ENCODE measurements at places on chromosomes 1 and 21.

- H3K4me1 ChIP-seq, result no peaks in the 10 kb centered on the region
- H3K27me3 ChIP-seq, result no peaks in the 10 kb centered on the region
- no peak for DNase-seq
- no peaks in the 10 kb centered on the region for H3K36me3 ChIP-seq
- H3K27ac ChIP-seq, result no peak overlapping the region
Observed at GRCh38 chr1:72516826-72517225, 234.5 kb upstream of the NEGR1 start.

GRCh38 chr1:11151114-11151513 lies 38.0 kb upstream of the ANGPTL7 start:
- no peak for DNase-seq
- no peak overlapping the region for H3K27ac ChIP-seq
- H3K4me3 ChIP-seq, result no peak overlapping the region
- H3K36me3 ChIP-seq, result peaks cover 58% of the 10 kb centered on the region
- no peaks in the 10 kb centered on the region for H3K27me3 ChIP-seq

GRCh38 chr1:33337441-33337840 lies 16.5 kb upstream of the A3GALT2 start:
- peaks cover 90% of the 10 kb centered on the region for H3K36me3 ChIP-seq
- no peak for DNase-seq
- peaks cover 73% of the 10 kb centered on the region for H3K4me1 ChIP-seq
- H3K27me3 ChIP-seq, result no peaks in the 10 kb centered on the region

DNA sequence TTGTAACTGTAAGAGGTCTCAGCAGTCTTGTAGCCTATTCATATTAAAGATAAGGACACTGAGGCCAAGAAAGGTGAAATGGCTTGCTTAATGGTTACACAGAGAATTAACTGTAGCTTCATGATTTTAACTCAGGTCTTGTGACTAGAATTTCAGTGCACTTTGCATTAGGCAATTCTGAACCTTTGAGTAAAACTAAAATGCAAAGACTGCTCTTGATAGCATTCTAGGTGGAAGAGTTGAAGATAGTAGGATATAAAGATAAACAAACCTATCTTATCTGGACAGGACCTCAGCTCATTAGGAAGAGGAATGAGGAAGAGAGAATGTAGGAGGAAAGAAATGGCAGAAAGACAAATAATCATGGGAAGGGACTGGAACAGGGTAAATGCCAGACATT lies 68.6 kb upstream of the RGL1 start:
- no peaks in the 10 kb centered on the region for H3K27me3 ChIP-seq
- H3K27ac ChIP-seq, result no peak overlapping the region
- no peaks in the 10 kb centered on the region for H3K4me1 ChIP-seq

- H3K27ac ChIP-seq, result no peak overlapping the region
- H3K4me3 ChIP-seq, result no peak overlapping the region
- H3K36me3 ChIP-seq, result no peaks in the 10 kb centered on the region
- peaks cover 3% of the 10 kb centered on the region for H3K27me3 ChIP-seq
- DNase-seq, result no peak
- H3K4me1 ChIP-seq, result no peaks in the 10 kb centered on the region
Observed at GRCh38 chr1:25140073-25140797, 92.1 kb downstream of the SYF2 start.

GRCh38 chr21:37060296-37060695 lies 12.6 kb downstream of the PIGP start:
- peaks cover 7% of the 10 kb centered on the region for H3K36me3 ChIP-seq
- H3K4me1 ChIP-seq, result peaks cover 9% of the 10 kb centered on the region
- no peak for DNase-seq
- H3K4me3 ChIP-seq, result no peak overlapping the region
- no peak overlapping the region for H3K27ac ChIP-seq
- H3K27me3 ChIP-seq, result no peaks in the 10 kb centered on the region

DNA sequence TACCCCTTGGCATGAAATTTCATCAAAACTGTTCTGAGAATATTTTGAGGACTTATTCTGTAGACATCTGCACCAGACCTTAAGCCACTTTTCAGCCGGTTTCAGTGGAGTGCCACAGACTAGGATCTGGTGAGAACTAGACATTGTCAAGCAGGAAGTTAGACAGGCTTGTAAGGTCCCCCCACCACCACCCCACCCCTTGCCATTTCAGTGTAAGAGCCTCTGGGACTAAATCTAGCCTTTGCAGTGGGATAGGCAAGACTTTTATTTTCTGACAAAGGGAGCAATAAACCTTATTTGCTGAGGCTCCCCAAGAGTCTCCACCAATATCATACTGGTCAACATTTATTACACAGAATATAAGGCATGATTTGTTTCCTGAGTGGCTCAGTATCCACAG lies 77.9 kb upstream of the EXO1 start:
- H3K27ac ChIP-seq, result no peak overlapping the region
- H3K4me1 ChIP-seq, result no peaks in the 10 kb centered on the region

DNA sequence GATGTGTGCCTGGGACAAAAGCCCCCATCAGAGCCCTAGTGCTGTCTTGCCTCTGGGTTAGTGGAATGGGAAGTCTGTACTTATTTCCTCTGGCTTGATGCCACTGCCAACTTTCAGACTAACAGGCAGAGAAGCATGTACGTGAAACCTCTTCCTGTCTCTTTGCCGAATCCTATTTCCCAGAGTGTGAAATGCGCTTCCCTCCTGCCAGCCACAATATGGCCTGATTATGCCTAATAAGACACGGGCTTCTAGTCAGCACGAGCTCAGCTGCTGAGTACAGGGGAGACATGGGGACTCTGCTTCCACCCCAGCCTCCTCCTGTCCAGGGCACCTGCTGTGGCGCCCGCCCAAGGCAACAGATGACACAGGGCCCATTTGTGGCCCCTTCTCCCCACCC lies 111.4 kb downstream of the KCND3 start:
- H3K4me1 ChIP-seq, result no peaks in the 10 kb centered on the region
- no peak for DNase-seq
- H3K36me3 ChIP-seq, result no peaks in the 10 kb centered on the region
- H3K27ac ChIP-seq, result no peak overlapping the region
- peaks cover 29% of the 10 kb centered on the region for H3K27me3 ChIP-seq

GRCh38 chr1:64166629-64167028 lies 36.8 kb upstream of the UBE2U start:
- DNase-seq, result no peak
- H3K27me3 ChIP-seq, result no peaks in the 10 kb centered on the region
- no peak overlapping the region for H3K27ac ChIP-seq
- peaks cover 4% of the 10 kb centered on the region for H3K4me1 ChIP-seq

GRCh38 chr1:46638921-46639320 lies 22.3 kb upstream of the MOB3C start:
- H3K36me3 ChIP-seq, result peaks cover 36% of the 10 kb centered on the region
- no peaks in the 10 kb centered on the region for H3K27me3 ChIP-seq
- no peak for DNase-seq
- H3K27ac ChIP-seq, result no peak overlapping the region

DNA sequence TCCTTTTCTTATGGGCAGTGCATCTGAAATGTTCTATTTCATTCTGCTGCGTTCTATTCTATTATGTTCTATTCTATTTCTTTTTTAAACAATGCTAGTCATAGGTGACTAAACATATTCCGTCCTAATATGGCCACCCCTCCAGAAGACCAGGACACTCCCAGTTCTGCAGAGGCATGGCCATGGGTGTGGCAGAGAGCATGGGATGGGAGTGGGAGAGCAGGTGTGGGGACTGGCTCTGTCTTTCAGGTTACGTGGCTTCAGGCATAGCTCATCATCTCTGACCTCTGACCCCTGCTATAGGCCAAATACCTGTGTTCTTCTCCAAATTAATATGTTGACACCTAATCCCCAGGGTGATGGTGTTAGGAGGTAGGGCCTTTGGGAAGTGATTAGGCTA lies 33.4 kb upstream of the TLR5 start:
- H3K4me3 ChIP-seq, result no peak overlapping the region
- no peaks in the 10 kb centered on the region for H3K4me1 ChIP-seq

DNA sequence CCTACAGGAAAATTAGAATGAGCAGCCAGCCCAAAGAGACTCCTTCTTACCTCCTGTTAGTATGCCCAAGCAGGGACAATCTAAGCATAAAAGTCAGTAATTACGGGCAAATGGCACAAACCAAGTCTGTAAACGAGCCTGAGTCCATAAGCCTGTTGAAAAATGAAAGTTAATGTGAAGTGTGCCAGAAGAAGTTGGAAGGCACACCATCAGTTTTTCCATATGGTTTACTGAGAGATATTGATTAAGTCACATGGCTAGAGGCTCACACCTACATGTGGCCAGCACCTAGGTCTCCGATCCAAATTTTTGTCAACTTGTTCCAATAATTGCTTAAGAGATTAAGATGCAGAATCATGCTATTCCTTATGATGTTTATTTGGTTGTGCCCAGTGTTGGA lies 242.4 kb upstream of the CSF3R start:
- no peaks in the 10 kb centered on the region for H3K4me1 ChIP-seq
- H3K27me3 ChIP-seq, result peaks cover 5% of the 10 kb centered on the region
- no peak overlapping the region for H3K27ac ChIP-seq

DNA sequence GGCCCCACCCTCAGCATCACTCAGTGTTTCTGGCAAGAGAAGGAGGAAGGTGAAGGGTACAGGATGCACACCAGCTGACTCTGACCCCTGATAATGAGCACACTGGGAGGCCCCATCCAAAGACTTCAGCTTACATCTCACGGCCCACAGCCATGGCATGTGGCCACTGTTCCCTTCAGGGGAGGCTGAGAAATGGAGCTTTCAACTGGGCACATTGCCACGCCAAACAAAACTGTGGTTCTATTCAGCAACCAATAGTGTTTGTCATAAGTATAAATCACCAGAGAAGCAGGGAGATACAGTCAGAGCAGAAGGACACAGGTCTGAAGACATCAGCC lies 12.7 kb upstream of the TRAF3IP3 start:
- no peaks in the 10 kb centered on the region for H3K36me3 ChIP-seq
- no peak for DNase-seq
- no peaks in the 10 kb centered on the region for H3K27me3 ChIP-seq
- peaks cover under 1% of the 10 kb centered on the region for H3K4me1 ChIP-seq
- H3K4me3 ChIP-seq, result no peak overlapping the region
- no peak overlapping the region for H3K27ac ChIP-seq

DNA sequence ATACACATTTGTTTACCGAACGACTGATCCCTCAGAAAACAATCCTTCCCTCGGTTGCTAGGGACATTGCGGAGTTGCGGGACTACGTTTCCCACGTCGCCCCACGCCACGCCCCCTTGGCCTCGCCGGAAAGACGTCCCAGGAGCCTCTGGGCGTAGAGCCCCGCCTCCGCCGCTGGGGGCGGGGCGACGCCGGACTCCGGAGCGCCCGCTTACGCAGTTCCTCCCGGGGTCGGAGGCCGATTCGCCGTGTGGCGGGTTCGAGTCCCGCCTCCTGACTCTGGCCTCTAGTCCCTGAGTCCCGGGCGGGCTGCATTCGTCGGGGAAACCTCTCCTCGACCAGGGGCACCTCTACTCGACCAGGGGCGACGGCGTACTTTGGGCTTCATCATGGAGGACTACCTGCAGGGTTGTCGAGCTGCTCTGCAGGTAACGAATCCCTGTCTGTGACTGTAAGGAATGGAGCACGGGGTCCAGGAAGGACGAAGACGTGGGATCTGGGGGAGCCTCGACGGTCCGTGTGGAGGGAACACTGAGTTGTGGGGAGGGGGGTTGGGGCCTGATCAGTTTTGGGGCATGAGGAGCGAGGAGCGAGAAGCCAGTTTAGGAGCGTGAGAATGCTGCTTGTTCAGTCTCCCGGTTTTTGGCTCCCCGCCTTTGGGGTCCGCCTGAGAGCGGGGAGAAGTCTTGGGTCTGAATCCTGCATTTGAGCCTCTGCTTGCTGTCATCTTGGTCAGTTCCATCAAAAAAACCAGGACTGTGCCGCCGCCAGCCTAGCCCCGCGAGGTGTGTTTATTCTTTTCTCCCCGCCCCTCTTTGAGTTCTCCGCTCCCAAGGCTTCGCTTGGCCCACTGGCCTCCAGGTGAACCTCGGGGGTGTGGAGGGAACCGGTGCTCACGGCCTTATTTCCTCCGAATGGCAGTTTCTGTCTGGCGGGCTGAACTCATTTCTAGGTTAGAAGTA lies at the start of gene PRUNE1:
Gene PRUNE1 (plus strand): TSS at position 206 of the 962 bp plus-strand sequence. CDS start 184 bp downstream, at position 390.
- DNase-seq, result peak; percentile 96
- no peaks in the 10 kb centered on the region for H3K27me3 ChIP-seq
- peak within 1 kb of the TSS; percentile 61 for H3K4me3 ChIP-seq
- H3K36me3 ChIP-seq, result no peaks in the 10 kb centered on the region
- peaks cover 18% of the 10 kb centered on the region for H3K4me1 ChIP-seq

- H3K4me3 ChIP-seq, result no peak overlapping the region
- H3K27me3 ChIP-seq, result no peaks in the 10 kb centered on the region
- DNase-seq, result no peak
- H3K27ac ChIP-seq, result no peak overlapping the region
- no peaks in the 10 kb centered on the region for H3K36me3 ChIP-seq
Observed at GRCh38 chr1:197399755-197400521, 131.9 kb downstream of the CRB1 start.

GRCh38 chr21:45994086-45994661 lies 12.6 kb downstream of the COL6A1 start:
- H3K36me3 ChIP-seq, result no peaks in the 10 kb centered on the region
- peak; percentile 52 for DNase-seq
- H3K27me3 ChIP-seq, result no peaks in the 10 kb centered on the region
- H3K4me3 ChIP-seq, result no peak overlapping the region
- no peaks in the 10 kb centered on the region for H3K4me1 ChIP-seq

GRCh38 chr1:166140251-166140650 lies 26.6 kb downstream of the FAM78B start:
- H3K4me1 ChIP-seq, result no peaks in the 10 kb centered on the region
- no peaks in the 10 kb centered on the region for H3K36me3 ChIP-seq
- no peaks in the 10 kb centered on the region for H3K27me3 ChIP-seq
- H3K27ac ChIP-seq, result no peak overlapping the region

- H3K27ac ChIP-seq, result no peak overlapping the region
- no peaks in the 10 kb centered on the region for H3K4me1 ChIP-seq
- H3K27me3 ChIP-seq, result peaks cover 6% of the 10 kb centered on the region
Observed at GRCh38 chr1:13462682-13463081, 51.1 kb downstream of the LRRC38 start.

- no peak overlapping the region for H3K4me3 ChIP-seq
- no peak for DNase-seq
- H3K36me3 ChIP-seq, result no peaks in the 10 kb centered on the region
- no peaks in the 10 kb centered on the region for H3K27me3 ChIP-seq
- no peaks in the 10 kb centered on the region for H3K4me1 ChIP-seq
Observed at GRCh38 chr1:242428399-242429190, 95.9 kb downstream of the PLD5 start.

GRCh38 chr1:24421502-24421901 lies 5.9 kb downstream of the NIPAL3 start:
- DNase-seq, result no peak
- H3K27ac ChIP-seq, result no peak overlapping the region
- H3K4me1 ChIP-seq, result peaks cover 26% of the 10 kb centered on the region
- H3K36me3 ChIP-seq, result peaks cover 47% of the 10 kb centered on the region
- no peaks in the 10 kb centered on the region for H3K27me3 ChIP-seq
- H3K4me3 ChIP-seq, result no peak overlapping the region

GRCh38 chr1:40986956-40987355 lies 7.5 kb downstream of the CTPS1 start:
- H3K4me3 ChIP-seq, result no peak overlapping the region
- H3K4me1 ChIP-seq, result peaks cover 22% of the 10 kb centered on the region
- DNase-seq, result no peak
- no peak overlapping the region for H3K27ac ChIP-seq
- peaks cover 97% of the 10 kb centered on the region for H3K36me3 ChIP-seq
- H3K27me3 ChIP-seq, result no peaks in the 10 kb centered on the region

- H3K4me3 ChIP-seq, result no peak overlapping the region
- H3K27ac ChIP-seq, result no peak overlapping the region
- peaks cover 26% of the 10 kb centered on the region for H3K4me1 ChIP-seq
- no peaks in the 10 kb centered on the region for H3K27me3 ChIP-seq
Observed at GRCh38 chr1:172473302-172473701, 29.4 kb upstream of the PIGC start.

- no peaks in the 10 kb centered on the region for H3K36me3 ChIP-seq
- no peak for DNase-seq
- no peak overlapping the region for H3K4me3 ChIP-seq
- H3K27ac ChIP-seq, result no peak overlapping the region
- H3K27me3 ChIP-seq, result no peaks in the 10 kb centered on the region
- no peaks in the 10 kb centered on the region for H3K4me1 ChIP-seq
Observed at GRCh38 chr1:106022312-106022902, 1034.1 kb upstream of the PRMT6 start.
